Substantia nigra (tissue), 51 donors: ENCODE measurements at places on chromosomes 2 and 18.

DNA sequence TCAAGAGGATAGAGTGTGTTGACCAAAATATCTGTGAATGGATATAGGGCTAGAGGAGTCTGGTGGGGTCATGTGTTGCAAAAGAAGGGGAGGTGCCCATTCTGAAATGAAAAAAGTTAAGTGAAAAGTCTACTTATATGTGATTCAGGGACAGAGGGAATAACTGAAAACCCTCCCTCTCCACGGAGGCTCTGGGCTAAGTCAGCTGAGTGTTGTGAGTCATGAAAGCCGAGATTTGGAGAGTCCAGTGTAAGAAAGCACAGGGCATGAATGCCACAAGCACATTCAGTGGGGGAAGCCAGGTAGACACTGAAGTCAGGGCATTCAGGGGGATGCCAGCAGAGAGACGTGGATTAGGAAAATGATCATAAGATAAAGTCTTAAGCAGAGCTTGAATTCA, 871.9 kb downstream of the TSN start:
- no peak for DNase-seq

- no peak for DNase-seq
Measured at GRCh38 chr2:230234845-230235244, 9.3 kb downstream of the SP140 start.

GRCh38 chr2:210546424-210547208, 9.8 kb upstream of the CPS1 start:
- peak; percentile 1 for DNase-seq

- DNase-seq: no peak
Measured at GRCh38 chr18:37482433-37482832, 83.2 kb downstream of the CELF4 start.

- peak; percentile 36 for DNase-seq
Measured at GRCh38 chr18:33231474-33232317, 208.8 kb downstream of the CCDC178 start.

- DNase-seq: no peak
Measured at GRCh38 chr18:33699372-33699771, 121.4 kb downstream of the ASXL3 start.

GRCh38 chr2:109135359-109136197, 6.6 kb downstream of the SH3RF3 start:
- DNase-seq: no peak

GRCh38 chr2:46643951-46644350, 164.6 kb downstream of the TMEM247 start:
- no peak for DNase-seq

- DNase-seq: no peak
Measured at GRCh38 chr2:241539616-241540374, 18.8 kb upstream of the BOK start.

DNA sequence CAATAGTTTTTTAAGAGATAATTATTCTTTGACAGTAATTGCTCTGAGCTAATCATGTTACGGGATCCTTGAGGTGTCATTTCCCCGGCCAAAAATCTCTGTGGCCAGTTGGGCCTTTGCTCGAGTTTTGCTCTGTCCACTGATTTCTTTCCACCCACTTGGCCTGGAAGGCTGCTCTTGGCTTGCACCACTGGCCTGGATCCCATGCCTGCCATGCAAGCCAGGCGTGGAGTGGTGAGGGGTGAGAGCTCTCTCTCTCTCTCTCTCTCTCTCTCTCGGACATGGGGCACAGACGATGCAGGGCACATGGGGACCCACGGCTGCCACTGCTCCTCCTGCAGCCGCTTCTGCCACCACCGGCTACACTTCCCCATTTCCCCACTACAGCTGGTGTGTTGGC, 853.0 kb upstream of the GCFC2 start:
- DNase-seq: no peak

- DNase-seq: no peak
Measured at GRCh38 chr2:240107477-240107796, 28.7 kb downstream of the COPS9 start.

DNA sequence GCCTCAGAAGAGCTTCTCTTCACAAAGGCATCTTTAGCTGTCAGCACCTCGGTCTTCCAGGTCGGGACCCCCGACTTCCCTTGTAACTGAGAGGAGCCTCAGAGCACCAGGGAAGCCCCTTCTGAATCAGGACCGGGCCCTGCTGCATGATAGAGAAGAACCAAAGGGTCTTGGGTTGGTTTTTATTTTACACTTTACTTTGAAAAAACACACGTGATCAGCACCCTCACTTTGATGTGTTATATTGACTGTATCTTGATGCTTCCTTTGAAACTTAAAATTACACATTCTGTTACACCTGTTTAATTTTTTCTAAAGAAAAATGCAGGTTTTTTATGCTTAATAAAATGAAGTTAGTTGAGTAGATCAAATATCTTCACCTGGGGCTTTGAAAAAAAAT, 202.3 kb downstream of the FAM210A start:
- no peak for DNase-seq

GRCh38 chr2:221943076-221943810, 355.6 kb downstream of the PAX3 start:
- DNase-seq: peak; percentile 3

DNA sequence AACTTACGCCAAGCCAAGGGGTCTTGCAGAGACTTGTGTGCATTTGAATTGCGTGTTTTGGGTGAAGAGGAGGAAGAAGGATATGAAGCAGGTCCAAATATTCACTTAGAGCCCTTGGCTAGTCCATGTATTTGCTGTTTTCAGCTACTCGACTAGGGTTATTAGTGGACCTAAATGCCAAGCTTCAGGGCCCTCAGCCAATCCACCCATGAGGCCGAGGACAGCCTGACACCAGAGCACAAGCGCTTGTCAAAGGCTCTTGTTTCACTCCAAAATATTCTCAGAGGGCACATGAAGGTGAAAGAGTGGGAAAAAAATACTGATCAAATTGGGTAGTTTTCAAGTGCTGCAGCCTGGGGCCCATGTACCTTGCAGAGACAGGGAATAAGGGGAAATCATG, 174.8 kb upstream of the ACAA2 start:
- DNase-seq: no peak

DNA sequence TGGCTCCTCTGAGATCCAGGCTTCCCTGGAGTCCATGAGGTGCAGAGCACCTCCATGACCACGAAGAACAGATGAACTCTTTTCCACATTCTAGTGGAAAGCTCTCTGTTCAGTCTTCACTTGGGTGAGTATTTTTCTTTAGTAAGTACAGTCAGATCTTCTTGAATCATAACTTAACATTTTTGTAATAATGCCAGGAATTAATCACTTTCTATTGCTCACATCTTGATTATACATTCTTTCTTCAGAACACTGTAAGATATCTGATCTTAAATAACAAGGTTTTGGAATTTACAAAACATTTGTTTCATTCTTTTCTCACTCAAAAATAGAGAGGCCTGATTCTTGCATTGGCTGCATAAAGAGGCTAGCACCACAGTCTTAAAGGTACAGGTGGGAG, 45.4 kb upstream of the RND3 start:
- no peak for DNase-seq

- no peak for DNase-seq
Measured at GRCh38 chr2:231168460-231169139, 29.8 kb upstream of the ARMC9 start.

DNA sequence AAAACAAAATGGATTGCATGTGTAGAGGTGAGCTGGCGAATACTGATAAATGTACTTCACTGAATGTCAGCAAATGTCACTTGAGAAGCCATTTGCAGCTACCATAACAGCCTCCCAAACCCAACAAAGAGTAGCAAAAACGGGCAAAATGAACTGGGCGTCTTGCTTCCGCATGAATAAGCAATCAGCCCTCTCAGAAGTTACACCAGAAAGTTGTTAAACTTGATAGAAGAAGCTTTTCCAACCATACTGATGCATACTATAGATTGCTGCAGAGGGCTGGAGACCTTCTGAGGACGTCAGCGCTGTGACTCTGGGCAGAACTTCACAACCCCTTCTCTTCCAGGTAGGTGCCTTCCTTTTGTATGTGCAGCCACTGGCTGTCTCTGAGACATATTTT, 18.7 kb upstream of the SIX3 start:
- no peak for DNase-seq

DNA sequence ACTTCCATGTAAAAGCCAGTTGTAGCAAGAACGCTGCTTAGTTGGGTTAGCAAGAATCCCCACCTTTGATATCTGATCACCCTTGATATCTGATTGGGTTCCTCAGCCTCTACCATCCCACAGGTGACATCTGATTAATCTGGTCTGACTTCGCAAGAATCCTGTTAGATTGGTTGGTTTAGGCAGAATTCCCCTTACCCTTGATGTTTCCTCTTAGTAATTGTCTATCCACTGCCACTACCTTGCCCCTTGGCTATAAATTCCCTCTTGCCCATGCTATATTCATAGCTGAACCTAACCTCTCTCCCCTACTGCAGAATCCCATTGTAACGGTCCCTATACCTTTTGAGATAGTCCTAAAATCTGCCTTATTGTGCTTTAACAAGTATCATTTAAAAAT, 33.1 kb downstream of the PRKRA start:
- DNase-seq: no peak

- no peak for DNase-seq
Measured at GRCh38 chr2:58099096-58099769, 52.6 kb downstream of the VRK2 start.

DNA sequence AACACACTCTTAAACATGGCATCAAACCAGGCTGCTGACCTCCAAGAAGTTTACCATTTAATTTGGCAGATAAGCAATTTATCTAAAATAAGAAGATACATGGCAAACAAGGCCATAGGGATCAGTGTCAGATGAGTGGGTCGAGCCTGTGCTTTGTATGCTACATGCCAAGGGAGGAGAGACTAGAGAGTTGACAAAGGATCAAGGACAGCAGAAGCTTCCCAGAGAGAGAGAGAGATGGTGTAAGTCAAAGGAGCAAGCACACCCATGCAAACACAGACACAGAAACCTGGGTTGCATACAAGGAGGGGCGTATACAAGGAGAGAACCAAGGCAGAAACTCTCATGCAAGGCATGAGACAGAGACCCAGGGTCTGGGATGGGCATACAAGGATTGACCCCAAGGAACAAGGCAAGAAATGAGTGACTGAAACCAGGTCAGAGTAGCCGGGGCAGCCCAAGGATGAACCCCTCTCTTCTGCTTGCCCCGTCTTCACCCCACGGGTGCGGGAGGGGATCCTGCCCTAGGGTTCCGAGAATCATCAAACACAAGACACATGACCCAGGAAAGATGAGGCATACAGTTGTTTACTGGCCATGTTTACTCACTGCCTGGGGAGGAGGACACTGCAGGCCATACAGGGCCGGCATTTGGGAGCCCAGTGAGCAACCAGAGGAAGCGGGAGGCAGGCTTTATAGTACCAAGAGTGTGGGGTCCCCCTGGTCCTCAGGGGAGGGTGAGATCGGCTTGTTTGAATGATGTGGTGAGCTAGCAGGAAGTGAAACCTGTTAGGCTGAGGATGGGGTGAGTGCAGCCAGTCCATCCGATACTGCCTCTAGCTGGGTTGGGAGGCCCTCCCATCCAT, 529.2 kb upstream of the ID2 start:
- no peak for DNase-seq

GRCh38 chr2:79638410-79638809, 125.6 kb downstream of the CTNNA2 start:
- no peak for DNase-seq

DNA sequence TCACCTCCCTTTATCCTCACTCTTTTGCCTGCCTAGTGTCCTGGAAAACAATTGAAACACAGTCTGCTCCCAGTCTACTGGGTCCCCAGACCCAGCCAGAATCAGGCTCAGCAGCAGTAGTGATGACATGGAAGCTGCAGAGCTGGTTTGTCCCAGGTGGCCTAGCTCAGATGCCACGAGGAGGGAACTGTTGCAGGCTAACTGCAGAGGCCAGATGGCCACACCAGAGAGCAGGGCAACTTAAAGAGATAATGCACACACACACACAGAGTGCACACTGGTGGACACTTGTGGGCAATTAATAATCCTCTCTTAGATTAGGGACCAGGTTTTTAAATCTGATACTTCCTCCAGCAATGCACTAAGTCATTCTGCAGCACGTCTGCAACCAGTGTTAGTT, 42.4 kb downstream of the GYPC start:
- no peak for DNase-seq

DNA sequence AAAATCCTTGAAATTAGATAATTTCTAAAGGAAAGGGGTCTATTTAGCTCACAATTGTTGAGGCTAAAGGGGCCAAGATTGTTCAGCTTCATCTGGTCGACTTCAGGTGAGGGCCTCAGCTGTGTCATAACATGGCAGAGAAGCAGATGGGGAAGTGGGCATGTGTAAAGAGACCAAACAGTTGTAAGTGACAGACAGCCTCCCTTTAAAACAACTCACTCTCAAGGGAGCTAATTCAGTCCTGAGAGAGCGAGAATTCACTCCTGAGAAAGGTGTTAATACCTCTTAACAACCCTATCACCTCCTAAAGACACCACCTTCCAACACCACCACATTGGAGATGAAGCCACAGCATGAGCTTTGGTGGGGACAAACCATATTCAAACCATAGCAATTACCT, 62.4 kb downstream of the KCMF1 start:
- DNase-seq: no peak

DNA sequence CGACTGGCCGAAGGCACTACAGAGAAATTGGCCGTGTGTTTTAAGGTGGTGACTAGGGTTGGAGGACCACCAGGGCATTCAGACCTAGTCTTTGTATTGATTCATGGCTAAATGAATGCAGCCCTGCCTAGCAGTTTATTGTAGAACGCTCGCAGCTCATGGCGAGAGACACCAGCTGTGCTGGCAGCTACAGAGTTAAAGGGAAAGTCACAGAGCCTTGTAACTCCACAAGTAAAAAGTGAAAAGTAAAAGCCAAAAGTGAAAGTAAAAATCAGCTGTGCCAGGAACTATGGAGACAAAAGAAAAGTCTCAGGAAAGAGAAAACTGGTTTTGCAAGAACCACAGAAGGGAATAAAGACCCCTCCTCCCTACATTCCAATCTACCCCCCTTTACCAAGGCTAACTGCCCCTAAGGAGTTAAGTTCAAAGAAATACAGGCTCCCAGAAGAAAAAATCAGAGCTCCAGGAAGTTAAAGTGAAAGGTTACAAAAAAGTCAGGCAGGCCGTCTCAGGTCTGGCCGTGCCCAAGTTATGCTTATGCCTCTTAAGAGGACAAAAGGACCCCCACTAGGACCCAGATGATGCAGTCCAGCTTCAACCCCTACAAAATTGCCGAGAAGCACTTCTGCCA, 46.4 kb upstream of the SELENOI start:
- DNase-seq: no peak
